Neural crest cell (in vitro differentiated cells): ENCODE measurements at places on chromosomes 2 and 18.

DNA sequence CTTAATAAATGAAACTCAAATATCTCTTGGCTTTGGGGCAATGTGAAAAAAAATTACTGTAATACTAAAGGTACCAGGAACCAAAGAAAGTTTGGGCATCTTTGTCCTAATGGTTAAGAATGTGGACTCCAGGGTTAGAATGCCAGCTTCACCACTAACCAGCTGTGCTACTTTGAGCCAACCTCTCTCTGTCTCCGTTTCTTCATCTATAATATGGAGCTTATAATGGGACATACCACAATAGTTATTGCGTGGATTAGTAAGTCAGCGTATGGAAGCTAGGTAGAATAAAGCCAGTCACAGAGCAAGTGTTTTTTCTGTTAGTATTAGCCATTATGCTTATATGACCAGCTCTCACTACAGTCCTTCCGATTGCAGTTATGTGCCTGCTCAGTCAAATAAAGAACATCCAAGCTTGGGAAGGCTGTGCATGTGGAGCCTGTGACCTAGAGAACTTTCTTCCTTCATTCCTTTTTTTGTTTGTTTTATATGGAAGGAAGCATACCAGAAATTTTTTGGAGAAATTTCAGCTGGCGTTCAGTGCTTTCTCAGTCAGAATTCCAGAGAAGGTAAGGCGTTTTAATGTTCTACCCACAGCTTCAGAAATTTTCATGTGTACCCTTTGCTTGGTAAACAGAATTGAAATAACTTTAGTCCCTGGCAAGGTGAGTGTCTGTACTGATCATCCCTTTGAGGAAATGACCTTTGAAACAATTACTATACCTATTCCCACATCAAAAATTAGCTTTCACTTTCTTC lies 114.0 kb upstream of the RND3 start:
- no peak for DNase-seq

GRCh38 chr18:23924813-23925212 lies 89.7 kb upstream of the TTC39C start:
- DNase-seq, result no peak

- no peak for DNase-seq
These were observed 58.7 kb downstream of the C18orf54 start for GRCh38 chr18:54416436-54416835.

GRCh38 chr2:145958611-145959010 lies 1438.7 kb upstream of the ZEB2 start:
- DNase-seq, result no peak
